Activated B cell treated with CpG ODN at 0.5 μM for 24 hours (primary cell): ENCODE measurements at places on chromosomes 4 and X.
A peak's percentile ranks its signal among the peaks of the same experiment; 100 is the strongest.

- DNase-seq: no peak
These were observed 54.1 kb upstream of the GABRE start for GRCh38 chrX:152028579-152028978.

DNA sequence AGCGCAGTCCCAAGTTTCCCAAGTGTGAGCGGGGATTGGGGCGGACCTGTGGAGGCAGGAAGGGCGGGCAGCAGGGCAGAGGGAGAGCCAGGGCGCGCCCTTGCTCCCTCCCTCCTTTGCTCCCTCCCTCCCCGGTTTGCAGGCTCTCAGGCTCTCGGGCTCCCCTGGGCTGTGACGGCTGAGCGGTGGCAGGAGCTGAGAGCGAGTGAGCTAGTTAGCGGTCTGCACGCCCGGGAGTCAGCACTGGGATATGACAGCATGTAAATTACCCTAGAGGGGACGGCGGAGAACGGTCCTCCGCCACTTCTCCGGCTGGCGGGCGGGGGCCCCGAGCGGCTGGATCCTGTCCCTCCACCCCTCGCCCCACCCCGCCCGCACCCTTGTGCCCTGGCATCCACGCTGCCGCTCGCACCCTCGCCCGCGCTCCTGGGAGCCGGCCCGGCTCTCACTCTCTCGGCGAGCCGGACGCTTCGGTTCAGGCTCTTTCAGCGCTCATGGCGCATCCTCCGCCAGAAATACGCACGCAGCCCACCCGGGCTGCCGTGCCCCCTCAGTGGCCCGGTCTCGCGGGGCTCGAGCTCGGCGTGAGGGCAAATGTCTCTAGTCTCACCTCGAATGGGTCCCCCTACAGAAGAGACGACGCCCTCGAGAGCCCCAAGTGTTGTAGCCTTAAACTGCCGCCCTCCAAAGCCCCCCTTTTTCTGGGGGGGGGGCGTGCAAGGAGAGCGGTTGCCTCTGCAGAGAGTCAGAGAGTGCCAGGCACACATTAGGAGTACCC is at the start of gene TSC22D3:
TSC22D3 (minus strand) TSS at position 54 of the 778 bp plus-strand sequence. CDS start 368 bp downstream, outside the sequence.
- DNase-seq: peak; percentile 29

DNA sequence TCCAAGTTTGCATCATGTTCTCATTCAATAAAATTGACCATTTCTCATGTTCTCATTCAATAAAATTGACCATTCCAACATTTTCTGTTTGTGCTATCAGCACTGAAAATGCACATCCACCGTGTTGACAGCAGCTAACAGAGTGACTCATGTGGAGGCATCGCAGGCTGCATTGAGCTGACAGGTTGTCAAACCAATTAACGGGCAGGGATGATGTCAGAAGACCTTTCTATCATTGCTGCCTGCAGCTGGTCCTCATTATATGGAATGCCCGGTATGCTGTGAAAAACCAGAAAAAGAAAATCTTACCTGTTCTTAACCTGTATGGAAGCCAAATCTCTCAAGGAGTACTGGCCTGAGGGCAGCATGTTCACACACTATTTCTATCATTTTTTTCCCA is 202.0 kb downstream of the SMIM20 start:
- DNase-seq: no peak

DNA sequence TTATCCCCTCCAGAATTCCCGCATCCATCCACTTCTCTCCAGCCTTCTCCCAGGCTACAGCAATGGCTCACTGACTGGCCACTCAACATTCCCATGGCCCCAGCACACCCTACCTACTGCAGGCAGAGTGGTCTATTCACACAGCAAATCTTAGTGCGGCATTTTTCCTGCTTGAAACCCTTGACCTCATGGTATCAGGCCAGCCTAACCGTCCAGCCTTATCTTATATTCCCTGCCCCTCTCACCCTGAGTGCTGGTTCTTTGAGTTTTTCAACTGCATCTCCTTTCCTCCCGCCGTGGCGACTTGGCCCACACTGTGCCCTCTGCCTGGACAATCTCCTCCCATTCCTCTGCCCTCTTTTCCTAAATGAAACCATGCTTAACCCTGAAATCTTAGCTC is 10.0 kb upstream of the S100G start:
- no peak for DNase-seq

- no peak for DNase-seq
These were observed 57.6 kb downstream of the PROM1 start for GRCh38 chr4:16026160-16026761.

- no peak for DNase-seq
These were observed 25.7 kb downstream of the GAB3 start for GRCh38 chrX:154724993-154725756.
